HFFc6 (cell line): ENCODE measurements at places on chromosomes 4 and X.
A peak's percentile ranks its signal among the peaks of the same experiment; 100 is the strongest.

- no peaks in the 10 kb centered on the region for H3K36me3 ChIP-seq
- no peak overlapping the region for H3K27ac ChIP-seq
- no peak overlapping the region for H3K4me3 ChIP-seq
- DNase-seq, result no peak
Measured at GRCh38 chrX:103488332-103488731, 31.0 kb downstream of the RAB40A start.

DNA sequence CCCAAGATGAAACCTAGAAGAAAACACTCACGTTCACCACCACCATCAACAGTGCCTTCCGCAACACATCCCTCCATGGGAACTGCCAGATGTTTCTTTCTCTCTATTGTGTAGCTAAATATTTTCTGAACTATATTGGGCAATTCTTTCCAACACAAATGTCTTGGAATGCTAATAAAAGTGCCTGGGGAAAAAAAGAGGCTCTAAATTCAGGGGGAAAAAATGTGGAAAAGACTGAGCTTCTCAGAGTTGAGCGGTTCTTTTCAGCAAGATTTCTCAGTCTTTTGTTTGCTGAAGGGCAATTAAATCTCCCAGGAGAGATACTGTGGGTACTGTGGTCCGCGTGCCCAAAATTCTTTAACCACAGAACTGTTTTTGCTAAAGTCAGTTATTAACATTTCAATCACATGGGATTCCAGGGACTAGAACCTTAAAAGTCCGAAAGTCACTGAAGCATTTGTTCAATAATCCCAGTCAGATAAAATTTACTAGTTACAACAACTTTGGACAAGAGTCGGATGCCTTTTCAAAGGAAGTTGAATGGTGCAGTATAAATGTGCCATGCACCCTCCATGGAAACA is 51.9 kb upstream of the DHRSX start:
- H3K27ac ChIP-seq, result peak overlapping the region; percentile 49; the same call in 1 of the 2 replicates
- peaks cover 29% of the 10 kb centered on the region for H3K27me3 ChIP-seq
- peaks cover 33% of the 10 kb centered on the region for H3K4me1 ChIP-seq
- H3K4me3 ChIP-seq, result no peak overlapping the region
- DNase-seq, result peak; percentile 87

GRCh38 chr4:102429553-102429952 is 71.6 kb upstream of the NFKB1 start:
- peak; percentile 82 for DNase-seq
- H3K36me3 ChIP-seq, result peaks cover 3% of the 10 kb centered on the region; the same call in 1 of the 2 replicates
- peak overlapping the region; percentile 64 for H3K4me3 ChIP-seq
- H3K4me1 ChIP-seq, result peaks cover 21% of the 10 kb centered on the region

DNA sequence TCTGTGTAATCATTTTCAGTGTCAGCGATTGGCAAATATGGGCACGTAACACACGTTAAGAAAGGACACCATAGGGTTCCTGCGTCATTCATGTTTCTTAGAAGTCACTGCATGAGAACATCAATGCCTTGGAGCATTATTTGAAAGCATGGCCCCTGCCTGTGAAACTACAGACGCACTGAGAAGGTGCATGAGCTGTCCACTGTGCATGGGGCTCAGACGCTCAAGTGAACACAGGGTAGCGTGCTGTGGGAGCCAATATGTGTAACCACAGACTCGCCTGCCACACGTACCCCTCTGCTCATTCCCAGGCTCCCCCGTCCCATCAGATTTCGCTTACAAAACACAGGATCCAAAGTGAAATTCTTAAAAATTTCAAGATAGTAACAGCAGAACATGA is 6.5 kb downstream of the PPP2R2C start:
- DNase-seq, result no peak
- H3K4me3 ChIP-seq, result no peak overlapping the region
- peaks cover 36% of the 10 kb centered on the region for H3K27me3 ChIP-seq
- H3K36me3 ChIP-seq, result no peaks in the 10 kb centered on the region
- no peak overlapping the region for H3K27ac ChIP-seq

GRCh38 chr4:113404167-113404571 is 354.7 kb downstream of the ANK2 start:
- H3K27ac ChIP-seq, result no peak overlapping the region
- H3K4me1 ChIP-seq, result no peaks in the 10 kb centered on the region
- no peak overlapping the region for H3K4me3 ChIP-seq
- no peak for DNase-seq
- no peaks in the 10 kb centered on the region for H3K36me3 ChIP-seq

DNA sequence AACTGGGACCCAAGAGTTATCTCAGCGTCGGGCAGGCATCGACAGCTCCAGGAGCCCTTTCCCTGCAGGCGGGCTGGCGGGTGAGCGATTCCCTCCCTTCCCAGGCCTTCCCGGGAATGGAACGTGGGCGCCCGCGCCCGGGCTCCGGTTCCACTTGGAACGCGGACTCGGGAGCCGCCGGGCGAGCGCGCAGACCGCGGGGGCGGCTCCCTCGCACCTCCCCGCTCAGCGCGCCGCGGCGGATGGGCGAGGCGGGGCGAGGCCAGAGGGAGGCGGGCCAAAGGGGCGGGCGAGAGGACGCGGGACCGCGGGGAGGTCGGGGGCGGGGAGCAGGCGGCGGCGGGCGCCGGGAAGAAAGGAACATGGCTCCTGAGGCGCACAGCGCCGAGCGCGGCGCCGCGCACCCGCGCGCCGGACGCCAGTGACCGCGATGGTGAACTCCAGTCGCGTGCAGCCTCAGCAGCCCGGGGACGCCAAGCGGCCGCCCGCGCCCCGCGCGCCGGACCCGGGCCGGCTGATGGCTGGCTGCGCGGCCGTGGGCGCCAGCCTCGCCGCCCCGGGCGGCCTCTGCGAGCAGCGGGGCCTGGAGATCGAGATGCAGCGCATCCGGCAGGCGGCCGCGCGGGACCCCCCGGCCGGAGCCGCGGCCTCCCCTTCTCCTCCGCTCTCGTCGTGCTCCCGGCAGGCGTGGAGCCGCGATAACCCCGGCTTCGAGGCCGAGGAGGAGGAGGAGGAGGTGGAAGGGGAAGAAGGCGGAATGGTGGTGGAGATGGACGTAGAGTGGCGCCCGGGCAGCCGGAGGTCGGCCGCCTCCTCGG is at the start of gene PKD2:
Gene PKD2 (plus strand): TSS at position 332 of the 818 bp plus-strand sequence. CDS start 99 bp downstream, at position 431.
- H3K36me3 ChIP-seq, result peaks cover 12% of the 10 kb centered on the region
- DNase-seq, result peak; percentile 66
- H3K4me1 ChIP-seq, result peaks cover 71% of the 10 kb centered on the region
- H3K27me3 ChIP-seq, result no peaks in the 10 kb centered on the region; the same call in 1 of the 2 replicates
- H3K4me3 ChIP-seq, result peak within 1 kb of the TSS; percentile 91
- H3K27ac ChIP-seq, result peak within 1 kb of the TSS; percentile 96

DNA sequence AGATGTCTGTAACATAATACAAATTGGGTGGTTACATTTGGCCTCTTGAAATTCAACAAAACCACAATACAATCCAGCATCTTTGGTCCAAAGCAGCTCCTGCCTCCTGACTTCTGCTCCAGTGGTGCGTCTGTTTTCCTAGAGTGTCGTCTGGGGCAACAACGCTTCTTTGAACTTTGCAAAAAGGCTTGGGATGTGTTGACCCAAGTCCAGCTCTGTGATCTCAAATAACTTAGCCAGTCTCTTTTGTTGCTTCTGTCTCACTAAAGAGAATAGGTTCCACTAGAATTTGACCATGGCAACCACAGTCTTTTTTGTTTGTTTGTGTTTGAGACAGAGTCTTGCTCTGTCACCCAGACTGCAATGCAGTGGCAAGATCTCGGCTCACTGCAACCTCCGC is 324.0 kb downstream of the DHRSX start:
- H3K4me3 ChIP-seq, result no peak overlapping the region
- DNase-seq, result no peak
- no peaks in the 10 kb centered on the region for H3K4me1 ChIP-seq
- peaks cover 1% of the 10 kb centered on the region; the same call in 1 of the 2 replicates for H3K27me3 ChIP-seq
- H3K27ac ChIP-seq, result no peak overlapping the region

- no peaks in the 10 kb centered on the region; the same call in 1 of the 2 replicates for H3K27me3 ChIP-seq
- no peaks in the 10 kb centered on the region for H3K4me1 ChIP-seq
- no peak overlapping the region for H3K4me3 ChIP-seq
- no peak for DNase-seq
- no peaks in the 10 kb centered on the region for H3K36me3 ChIP-seq
Measured at GRCh38 chr4:33111117-33111516, 2390.9 kb downstream of the PCDH7 start.

- H3K36me3 ChIP-seq, result no peaks in the 10 kb centered on the region
- H3K27me3 ChIP-seq, result no peaks in the 10 kb centered on the region; the same call in 1 of the 2 replicates
- no peaks in the 10 kb centered on the region for H3K4me1 ChIP-seq
- DNase-seq, result no peak
- no peak overlapping the region for H3K27ac ChIP-seq
Measured at GRCh38 chr4:60366661-60367060, 833.5 kb upstream of the ADGRL3 start.

- no peak for DNase-seq
- peaks cover 2% of the 10 kb centered on the region; the same call in 1 of the 2 replicates for H3K27me3 ChIP-seq
- H3K36me3 ChIP-seq, result no peaks in the 10 kb centered on the region
- H3K4me3 ChIP-seq, result no peak overlapping the region
- H3K27ac ChIP-seq, result no peak overlapping the region
- H3K4me1 ChIP-seq, result no peaks in the 10 kb centered on the region
Measured at GRCh38 chr4:158741326-158742021, 18.3 kb upstream of the PPID start.

DNA sequence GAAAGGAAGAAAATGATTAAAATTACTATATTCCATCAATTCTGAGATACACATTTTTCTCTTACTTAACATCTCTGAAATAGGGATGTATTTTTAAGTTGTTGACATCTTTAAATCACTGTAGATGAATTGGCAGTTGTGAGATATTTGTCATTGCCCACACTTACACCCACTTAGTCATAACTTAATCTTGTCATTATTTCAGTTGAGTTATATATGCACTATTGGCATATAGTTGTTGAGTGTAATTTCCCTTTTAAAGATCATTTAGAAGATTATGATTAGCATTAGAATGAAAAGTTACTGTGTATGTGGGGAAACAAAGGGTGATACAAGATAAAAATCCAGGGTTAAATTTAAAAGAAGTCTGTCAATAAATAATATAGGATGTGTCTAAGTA is 2.2 kb downstream of the AIMP1 start:
- no peak for DNase-seq
- H3K27me3 ChIP-seq, result no peaks in the 10 kb centered on the region; the same call in 1 of the 2 replicates
- peaks cover 29% of the 10 kb centered on the region for H3K4me1 ChIP-seq
- peaks cover 22% of the 10 kb centered on the region for H3K36me3 ChIP-seq
- H3K27ac ChIP-seq, result no peak overlapping the region

GRCh38 chrX:40651620-40652223 is 4.4 kb upstream of the CXorf38 start:
- H3K27ac ChIP-seq, result no peak overlapping the region
- no peaks in the 10 kb centered on the region for H3K4me1 ChIP-seq
- no peaks in the 10 kb centered on the region; the same call in 1 of the 2 replicates for H3K27me3 ChIP-seq
- DNase-seq, result peak; percentile 36
- H3K4me3 ChIP-seq, result no peak overlapping the region
- no peaks in the 10 kb centered on the region; the same call in 1 of the 2 replicates for H3K36me3 ChIP-seq

GRCh38 chrX:66200855-66201795 is 37.1 kb downstream of the HEPH start:
- no peak overlapping the region for H3K4me3 ChIP-seq
- H3K4me1 ChIP-seq, result no peaks in the 10 kb centered on the region
- no peaks in the 10 kb centered on the region for H3K36me3 ChIP-seq
- peak; percentile 0 for DNase-seq
- no peak overlapping the region for H3K27ac ChIP-seq
- no peaks in the 10 kb centered on the region for H3K27me3 ChIP-seq

DNA sequence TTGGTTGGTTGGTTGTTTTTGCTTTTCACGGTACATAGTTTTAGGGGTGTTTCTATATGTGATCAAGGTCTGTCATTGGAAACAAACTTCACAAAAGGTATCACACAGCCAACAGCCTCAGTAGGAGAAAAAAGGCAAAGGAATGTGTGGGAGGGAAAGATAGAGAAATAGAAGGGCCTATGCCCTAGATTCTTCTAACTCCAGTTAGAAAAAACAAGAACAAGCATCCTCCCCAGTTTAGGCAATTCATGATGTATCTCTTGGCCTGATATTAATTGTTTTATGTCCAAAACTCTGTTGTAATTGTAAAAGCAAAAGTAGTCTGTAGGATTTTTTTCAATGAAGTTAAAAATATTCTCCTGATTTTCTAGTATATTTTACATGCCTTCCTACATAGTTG is 192.4 kb upstream of the EDNRA start:
- H3K36me3 ChIP-seq, result no peaks in the 10 kb centered on the region
- no peak overlapping the region for H3K4me3 ChIP-seq
- DNase-seq, result no peak
- H3K4me1 ChIP-seq, result no peaks in the 10 kb centered on the region
- H3K27me3 ChIP-seq, result peaks cover 6% of the 10 kb centered on the region; the same call in 1 of the 2 replicates

GRCh38 chr4:96839441-96839840 is 999.5 kb downstream of the PDHA2 start:
- H3K36me3 ChIP-seq, result no peaks in the 10 kb centered on the region
- H3K27ac ChIP-seq, result no peak overlapping the region
- no peak overlapping the region for H3K4me3 ChIP-seq
- no peak for DNase-seq

DNA sequence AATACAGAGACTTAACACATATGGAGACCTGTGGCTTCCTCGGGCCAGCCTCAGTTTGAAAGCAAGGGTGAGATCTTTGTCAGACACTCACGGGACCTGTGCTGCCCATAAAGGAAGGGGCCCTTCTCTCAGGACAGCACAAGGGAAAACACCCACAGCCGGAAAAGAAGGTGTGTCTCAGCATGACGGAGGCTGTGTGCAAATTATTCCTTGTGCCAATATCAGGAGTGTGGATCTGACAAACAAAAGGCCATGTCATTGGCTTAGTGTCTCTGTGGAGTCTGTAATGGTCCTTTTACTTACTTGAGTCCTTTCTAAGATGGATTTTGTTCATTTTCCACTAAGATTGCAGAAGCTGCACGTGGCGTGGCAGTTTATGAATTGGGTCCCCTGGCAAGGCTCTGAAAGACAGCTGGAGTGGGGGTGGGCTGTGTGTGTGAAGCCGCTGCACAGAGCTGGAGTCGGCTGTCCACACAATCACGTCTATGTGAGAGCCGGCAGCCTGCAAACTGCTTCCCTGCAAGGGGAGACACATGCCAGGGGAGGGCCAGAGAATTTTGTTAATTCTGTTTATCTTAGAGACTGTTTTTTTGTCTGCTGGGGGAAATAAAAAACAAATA is 1.9 kb downstream of the ENPP6 start:
- H3K27me3 ChIP-seq, result no peaks in the 10 kb centered on the region; the same call in 1 of the 2 replicates
- no peak for DNase-seq
- H3K4me1 ChIP-seq, result no peaks in the 10 kb centered on the region
- no peak overlapping the region for H3K4me3 ChIP-seq
- no peaks in the 10 kb centered on the region for H3K36me3 ChIP-seq

DNA sequence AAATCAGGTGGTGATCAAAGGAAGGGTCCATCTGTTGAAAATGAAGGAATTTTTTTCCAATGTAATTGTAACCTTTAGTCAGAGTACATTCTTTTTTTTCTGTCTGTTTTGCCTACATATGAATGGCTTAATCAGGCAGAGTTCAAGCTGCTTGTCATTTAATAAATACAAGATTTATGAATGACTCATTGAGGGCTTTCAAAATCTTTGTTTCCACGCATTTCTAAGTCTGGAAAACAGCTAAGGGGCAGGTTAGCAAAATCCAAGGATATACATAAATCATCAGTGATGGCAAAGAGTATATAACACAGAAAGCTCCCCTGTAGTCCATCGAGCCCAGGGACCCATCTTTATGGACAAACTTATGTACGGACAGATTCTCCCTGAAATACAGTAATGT is 1.8 kb downstream of the CA5B start:
- no peak overlapping the region for H3K4me3 ChIP-seq
- no peak overlapping the region for H3K27ac ChIP-seq
- no peaks in the 10 kb centered on the region for H3K36me3 ChIP-seq
- no peaks in the 10 kb centered on the region; the same call in 1 of the 2 replicates for H3K27me3 ChIP-seq
- no peak for DNase-seq

GRCh38 chrX:9609987-9610386 is 145.1 kb downstream of the TBL1X start:
- H3K4me1 ChIP-seq, result peaks cover 34% of the 10 kb centered on the region
- H3K4me3 ChIP-seq, result no peak overlapping the region
- no peaks in the 10 kb centered on the region; the same call in 1 of the 2 replicates for H3K27me3 ChIP-seq
- H3K36me3 ChIP-seq, result peaks cover 4% of the 10 kb centered on the region; the same call in 1 of the 2 replicates
- H3K27ac ChIP-seq, result no peak overlapping the region
